T-helper 17 cell (primary cell): ENCODE measurements at places on chromosomes 6 and 20. TPM values are rescaled to one million over a fixed set of nuclear protein-coding genes. Genes with fewer than 3 reads are reported as not detected.

DNA sequence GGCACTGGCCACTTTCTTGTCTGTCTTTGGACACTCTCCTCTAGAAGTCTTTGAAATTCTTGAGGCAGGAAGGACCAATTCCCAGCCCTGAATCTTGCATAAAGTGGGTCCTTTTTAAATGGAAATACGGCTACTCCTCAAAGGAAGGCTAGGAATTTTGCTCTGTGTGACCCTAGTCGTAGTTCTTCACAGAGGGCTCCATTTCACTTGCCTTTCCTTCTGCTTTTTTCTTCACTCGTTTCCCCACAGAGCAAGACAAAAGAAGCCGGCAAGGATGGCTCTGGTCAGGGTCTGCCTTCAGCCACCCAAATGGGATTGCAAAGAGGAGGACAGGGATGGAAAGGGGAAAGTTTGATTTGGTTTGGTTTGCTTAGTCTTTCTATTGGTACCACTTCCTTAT lies 25.8 kb downstream of the HLA-E start:
- H3K4me3 ChIP-seq, result peak overlapping the region; percentile 85
- H3K27me3 ChIP-seq, result no peaks in the 10 kb centered on the region
- peaks cover 26% of the 10 kb centered on the region for H3K4me1 ChIP-seq
- peak overlapping the region; percentile 98 for H3K27ac ChIP-seq

DNA sequence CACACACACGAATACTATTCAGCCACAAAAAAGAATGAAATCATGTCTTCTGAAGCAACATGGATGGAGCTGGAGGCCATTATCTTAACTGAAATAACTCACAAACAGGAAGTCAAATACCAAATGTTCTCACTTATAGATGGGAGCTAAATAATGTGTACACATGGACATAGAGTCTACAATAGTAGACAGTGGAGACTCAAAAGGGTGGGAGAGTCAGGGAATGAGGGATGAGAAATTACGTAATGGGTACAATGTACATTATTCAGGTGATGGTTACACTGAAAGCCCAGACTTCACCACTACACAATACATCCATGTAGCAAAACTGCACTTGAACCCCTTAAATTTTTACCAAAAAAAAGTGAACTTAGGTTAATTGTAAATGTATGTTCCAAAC lies 160.4 kb downstream of the TASP1 start:
- no peak for DNase-seq
- no peaks in the 10 kb centered on the region for H3K4me1 ChIP-seq
- no peak overlapping the region for H3K4me3 ChIP-seq
- peaks cover 14% of the 10 kb centered on the region for H3K36me3 ChIP-seq
- no peaks in the 10 kb centered on the region for H3K27me3 ChIP-seq

MYCT1 gene
- 4.6 TPM for total RNA-seq

DNA sequence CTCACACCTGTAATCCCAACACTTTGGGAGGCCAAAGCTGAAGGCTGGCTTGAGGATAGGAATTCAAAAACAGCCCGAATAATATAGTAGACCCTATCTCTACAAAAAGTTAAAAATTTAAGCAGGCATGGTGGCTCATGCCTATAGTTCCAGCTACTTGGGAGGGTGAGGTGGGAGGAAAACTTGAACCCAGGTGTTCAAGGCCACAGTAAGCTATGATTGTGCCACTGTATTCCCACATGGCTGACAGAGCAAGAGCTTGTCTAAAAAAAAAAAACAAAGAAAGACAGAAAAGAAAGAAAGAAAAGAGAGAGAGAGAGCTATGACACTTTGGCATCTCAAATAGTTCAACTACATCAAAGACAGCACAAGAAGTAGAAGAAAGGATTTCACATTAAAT lies 33.2 kb downstream of the DCDC2 start:
- H3K4me3 ChIP-seq, result no peak overlapping the region
- H3K36me3 ChIP-seq, result no peaks in the 10 kb centered on the region
- peaks cover 47% of the 10 kb centered on the region for H3K27me3 ChIP-seq
- H3K27ac ChIP-seq, result no peak overlapping the region
- DNase-seq, result no peak
- H3K4me1 ChIP-seq, result no peaks in the 10 kb centered on the region

GRCh38 chr6:148648754-148649453 lies 97.9 kb upstream of the UST start:
- H3K27me3 ChIP-seq, result peaks cover 18% of the 10 kb centered on the region
- no peaks in the 10 kb centered on the region for H3K4me1 ChIP-seq
- DNase-seq, result no peak
- no peak overlapping the region for H3K4me3 ChIP-seq
- H3K27ac ChIP-seq, result no peak overlapping the region

DNA sequence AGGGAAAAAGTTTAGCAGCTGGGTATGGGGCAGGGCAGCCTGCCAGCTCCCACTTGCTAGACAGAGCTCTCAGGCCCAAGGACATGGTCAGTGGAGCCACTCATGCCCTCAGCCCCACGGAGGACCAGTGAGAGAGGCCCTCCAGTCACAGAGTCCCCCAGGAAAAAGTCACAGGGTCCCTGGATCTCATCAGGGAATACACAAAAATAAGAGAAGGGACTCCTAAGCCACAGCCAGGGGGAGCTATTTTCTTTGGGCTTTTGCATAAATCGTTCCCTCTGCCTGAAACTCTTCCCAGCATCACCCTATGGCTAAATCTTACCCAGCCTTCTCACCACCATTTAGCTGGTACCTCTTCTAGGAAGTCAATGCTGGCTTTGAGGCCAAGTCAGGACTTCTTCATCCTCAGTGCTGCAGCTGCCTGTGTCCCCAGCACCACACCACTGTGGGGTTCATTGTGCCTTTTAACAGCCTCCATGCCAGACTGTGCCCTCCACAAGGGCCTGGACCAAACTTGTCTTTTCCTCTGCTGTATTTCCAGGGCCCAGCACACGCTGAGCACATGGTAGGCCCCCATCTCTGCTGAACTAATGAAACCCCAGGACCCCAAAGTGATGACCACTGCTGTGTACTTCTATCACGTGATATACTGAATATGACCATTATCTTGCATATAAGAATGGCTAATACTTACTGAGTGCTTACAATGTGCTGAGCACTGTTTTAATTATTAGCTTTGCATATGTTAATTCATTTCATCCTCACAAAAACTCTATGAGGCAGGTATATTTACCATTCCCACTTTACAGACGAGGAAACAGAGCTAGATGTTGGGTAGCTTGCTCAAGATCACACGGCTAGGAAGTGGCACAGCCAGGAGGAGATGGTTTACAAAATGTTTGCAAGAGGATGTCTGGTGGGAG lies 2.0 kb downstream of the ZNF335 start:
- peak overlapping the region; percentile 97 for H3K27ac ChIP-seq
- H3K36me3 ChIP-seq, result no peaks in the 10 kb centered on the region
- H3K4me3 ChIP-seq, result peak overlapping the region; percentile 87
- DNase-seq, result no peak

GRCh38 chr6:139368661-139369060 lies 5.8 kb downstream of the CITED2 start:
- peak overlapping the region; percentile 12 for H3K4me3 ChIP-seq
- no peaks in the 10 kb centered on the region for H3K27me3 ChIP-seq
- H3K27ac ChIP-seq, result peak overlapping the region; percentile 57

DNA sequence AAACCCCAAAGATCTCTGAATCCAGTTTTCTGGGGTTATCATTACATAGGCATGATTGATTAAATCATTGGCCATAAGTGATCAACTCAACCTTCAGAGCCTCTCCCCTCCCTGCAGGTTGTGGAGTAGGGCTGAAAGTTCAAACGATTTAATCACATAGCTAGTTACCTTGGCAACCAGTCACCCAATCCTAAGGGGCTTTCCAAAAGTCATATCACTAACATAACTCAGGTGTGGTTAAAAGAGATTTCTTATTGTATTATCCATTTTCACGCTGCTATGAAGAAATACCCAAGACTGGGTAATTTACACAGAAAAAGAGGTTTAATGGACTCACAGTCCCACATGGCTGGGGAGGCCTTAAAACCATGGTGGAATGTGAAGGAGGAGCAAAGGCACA lies 935.1 kb upstream of the SLC35B3 start:
- H3K27ac ChIP-seq, result no peak overlapping the region
- no peak for DNase-seq
- no peaks in the 10 kb centered on the region for H3K36me3 ChIP-seq
- no peak overlapping the region for H3K4me3 ChIP-seq
- no peaks in the 10 kb centered on the region for H3K27me3 ChIP-seq

DNA sequence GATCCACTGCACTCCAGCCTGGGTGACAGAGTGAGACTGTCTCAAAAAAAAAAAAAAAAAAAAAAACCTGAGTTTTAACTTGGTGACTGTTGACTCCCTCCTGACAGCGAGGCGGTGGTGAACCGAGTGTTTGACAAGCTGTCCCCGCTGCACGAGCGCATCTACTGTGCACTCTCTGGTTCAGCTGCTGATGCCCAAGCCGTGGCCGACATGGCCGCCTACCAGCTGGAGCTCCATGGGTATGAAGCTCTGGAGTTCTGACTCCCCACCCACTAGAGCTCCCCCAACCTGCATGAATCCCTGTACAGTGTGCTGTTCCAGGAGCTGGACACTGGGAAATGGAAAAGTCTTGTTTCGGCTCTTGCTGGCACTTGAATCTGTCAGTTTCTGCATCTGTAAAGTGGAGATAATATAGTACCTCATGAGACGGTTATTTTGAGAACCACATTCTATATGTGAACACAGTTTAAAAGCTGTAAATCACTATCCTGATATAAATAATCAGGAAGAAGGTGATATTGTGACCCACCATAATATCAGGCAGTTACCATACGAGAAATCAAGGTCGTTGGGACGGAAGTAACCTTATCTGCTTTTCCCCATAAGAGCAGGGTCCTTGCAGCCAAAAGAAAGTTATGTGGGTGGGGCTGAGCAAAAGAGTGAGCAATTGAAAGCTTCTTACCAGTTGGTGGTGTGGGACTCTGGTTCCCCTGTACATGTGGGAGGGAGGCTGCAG lies 3.3 kb downstream of the PSMB9 start:
- no peak for DNase-seq
- H3K27ac ChIP-seq, result no peak overlapping the region
- no peak overlapping the region for H3K4me3 ChIP-seq
- H3K27me3 ChIP-seq, result no peaks in the 10 kb centered on the region

SLC22A16 gene
- total RNA-seq, result not detected

- H3K4me1 ChIP-seq, result peaks cover 9% of the 10 kb centered on the region
- no peaks in the 10 kb centered on the region for H3K27me3 ChIP-seq
- no peak for DNase-seq
- no peaks in the 10 kb centered on the region for H3K36me3 ChIP-seq
- H3K27ac ChIP-seq, result no peak overlapping the region
Observed at GRCh38 chr6:129263176-129263575, 380.2 kb downstream of the LAMA2 start.

HFE gene
- total RNA-seq, result 1.2 TPM

CRIP3 gene
- 2.1 TPM for total RNA-seq

- H3K27me3 ChIP-seq, result no peaks in the 10 kb centered on the region
- H3K4me3 ChIP-seq, result no peak overlapping the region
- DNase-seq, result no peak
- H3K27ac ChIP-seq, result peak overlapping the region; percentile 98
- H3K36me3 ChIP-seq, result peaks cover 2% of the 10 kb centered on the region
Observed at GRCh38 chr6:149129371-149130077, 188.0 kb upstream of the TAB2 start.

SIRPD gene
- not detected for total RNA-seq

GRCh38 chr6:34039943-34040342 lies 105.9 kb downstream of the GRM4 start:
- peaks cover 13% of the 10 kb centered on the region for H3K27me3 ChIP-seq
- no peak overlapping the region for H3K4me3 ChIP-seq
- H3K27ac ChIP-seq, result no peak overlapping the region
- no peak for DNase-seq

COL10A1 gene
- total RNA-seq, result 0.34 TPM

DNA sequence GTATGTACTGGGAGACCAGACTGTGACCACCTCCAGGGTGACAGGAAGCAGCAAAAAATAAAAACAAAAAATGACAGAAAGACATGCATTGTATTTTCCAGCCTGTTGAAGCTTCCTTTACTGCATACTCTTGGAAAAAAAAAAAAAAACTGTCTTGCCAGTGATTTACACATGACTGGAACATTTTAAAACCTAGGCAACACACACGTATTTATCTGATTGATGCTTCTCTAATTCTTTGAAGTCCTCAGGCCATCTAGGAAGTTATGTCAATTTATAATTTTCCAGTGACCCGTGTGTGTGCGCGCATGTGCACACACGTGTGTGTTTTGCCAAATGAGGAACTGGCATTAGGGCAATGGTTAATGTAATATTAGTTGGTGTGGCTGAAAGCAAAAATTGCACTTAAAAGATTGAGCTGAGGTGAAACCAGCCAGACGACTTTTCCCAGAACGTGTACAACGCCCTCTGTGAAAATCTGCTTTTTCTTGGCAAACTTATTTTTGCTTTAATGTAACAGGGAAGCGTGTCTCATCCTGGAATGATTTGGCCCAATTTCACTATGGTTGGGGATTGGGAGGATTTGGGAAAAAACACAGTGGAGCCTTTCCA lies 315.2 kb downstream of the TFAP2A start:
- no peak overlapping the region for H3K27ac ChIP-seq
- no peaks in the 10 kb centered on the region for H3K4me1 ChIP-seq
- no peak for DNase-seq
- H3K36me3 ChIP-seq, result no peaks in the 10 kb centered on the region
- no peaks in the 10 kb centered on the region for H3K27me3 ChIP-seq

HLA-DQB2 gene
- total RNA-seq, result 8.3 TPM
